Vagina (tissue), 2 donors: ENCODE measurements at places on chromosomes 3 and 15.

GRCh38 chr15:45331972-45332371 is 46.4 kb downstream of the GATM start:
- DNase-seq, result no peak

- DNase-seq, result no peak
These were observed 35.9 kb downstream of the HERC2 start for GRCh38 chr15:28286031-28286430.

GRCh38 chr3:5095886-5096285 is 26.2 kb upstream of the ARL8B start:
- no peak for DNase-seq

- DNase-seq, result no peak
These were observed 548.8 kb upstream of the MDFIC2 start for GRCh38 chr3:70861234-70861633.

DNA sequence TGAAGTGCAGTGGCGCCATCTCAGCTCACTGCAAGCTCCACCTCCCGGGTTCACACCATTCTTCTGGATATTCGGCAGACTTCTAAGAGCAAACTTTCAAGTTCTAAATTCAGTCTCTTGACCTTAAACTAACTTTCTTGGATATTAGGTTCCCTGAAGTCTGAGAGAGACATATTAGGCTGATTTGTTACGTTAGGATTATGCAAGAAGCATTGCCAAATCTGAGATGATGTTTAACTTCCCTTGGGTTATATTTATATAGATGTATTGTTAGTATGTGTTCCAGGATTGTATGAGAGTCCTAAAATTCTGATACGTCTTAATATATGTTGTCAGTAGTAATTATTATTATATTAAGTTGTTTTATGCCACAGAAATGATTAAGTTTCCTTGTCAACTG is 80.1 kb downstream of the SLC6A1 start:
- DNase-seq, result no peak

DNA sequence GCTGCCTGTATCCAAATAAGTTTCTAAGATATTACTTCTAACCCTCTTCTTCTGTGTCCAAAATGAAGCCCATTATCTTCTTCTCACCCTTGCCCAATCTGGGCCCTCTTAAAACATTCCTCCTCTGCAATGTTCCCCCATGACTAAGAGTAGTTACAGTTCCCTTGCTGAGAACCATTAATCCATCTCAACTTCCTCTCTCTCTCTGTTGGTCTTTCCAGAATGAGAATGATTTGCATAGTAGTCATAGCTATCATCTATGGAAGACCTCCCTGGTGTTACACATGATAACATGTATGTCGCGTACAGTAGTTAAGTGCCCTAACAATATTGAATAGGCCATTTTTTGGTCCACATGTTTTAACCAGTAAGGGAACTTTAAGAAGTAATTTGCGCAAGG is 177.9 kb downstream of the ANXA2 start:
- DNase-seq, result no peak

DNA sequence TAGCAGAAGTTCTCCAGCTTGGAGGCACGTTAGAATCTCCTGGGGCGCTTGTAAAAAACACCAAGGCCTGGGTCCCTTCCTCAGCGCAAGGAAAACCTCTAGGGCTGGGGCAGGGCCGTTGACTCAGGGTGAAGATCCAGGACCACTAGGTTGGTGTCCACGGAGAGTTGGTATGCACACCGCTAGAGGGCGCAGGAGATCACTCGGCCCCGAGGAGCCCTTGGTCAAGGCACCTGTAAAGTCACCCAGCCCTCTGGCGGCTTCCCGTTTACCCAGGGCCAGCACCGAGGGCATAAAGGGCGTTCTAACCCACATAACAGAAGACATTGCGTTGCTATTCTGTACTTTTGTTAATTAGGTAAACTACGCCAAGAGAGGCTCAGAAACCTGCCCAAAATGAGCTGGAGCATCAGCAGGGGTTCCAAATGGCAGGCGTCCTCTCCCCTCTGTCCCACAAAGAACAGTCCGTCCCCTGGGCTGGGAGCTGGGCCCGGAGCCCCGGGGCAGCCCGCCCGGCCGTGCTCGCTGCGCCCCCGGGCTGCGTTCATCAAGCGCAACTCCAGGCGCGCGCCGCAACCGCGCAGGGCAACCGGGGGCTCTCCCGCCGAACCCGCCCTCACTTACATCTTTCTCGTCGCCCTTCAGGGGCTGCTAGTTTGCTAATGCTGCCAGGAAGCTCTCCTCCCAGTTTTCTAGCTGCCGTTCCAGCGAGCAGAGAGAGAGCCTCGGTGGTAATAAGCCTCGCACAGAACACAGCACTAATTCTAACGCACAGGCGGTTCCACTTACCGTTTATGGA is 332.1 kb downstream of the ARRDC4 start:
- DNase-seq, result peak; percentile 77

- DNase-seq, result no peak
These were observed 36.6 kb upstream of the CHL1 start for GRCh38 chr3:159974-160373.

DNA sequence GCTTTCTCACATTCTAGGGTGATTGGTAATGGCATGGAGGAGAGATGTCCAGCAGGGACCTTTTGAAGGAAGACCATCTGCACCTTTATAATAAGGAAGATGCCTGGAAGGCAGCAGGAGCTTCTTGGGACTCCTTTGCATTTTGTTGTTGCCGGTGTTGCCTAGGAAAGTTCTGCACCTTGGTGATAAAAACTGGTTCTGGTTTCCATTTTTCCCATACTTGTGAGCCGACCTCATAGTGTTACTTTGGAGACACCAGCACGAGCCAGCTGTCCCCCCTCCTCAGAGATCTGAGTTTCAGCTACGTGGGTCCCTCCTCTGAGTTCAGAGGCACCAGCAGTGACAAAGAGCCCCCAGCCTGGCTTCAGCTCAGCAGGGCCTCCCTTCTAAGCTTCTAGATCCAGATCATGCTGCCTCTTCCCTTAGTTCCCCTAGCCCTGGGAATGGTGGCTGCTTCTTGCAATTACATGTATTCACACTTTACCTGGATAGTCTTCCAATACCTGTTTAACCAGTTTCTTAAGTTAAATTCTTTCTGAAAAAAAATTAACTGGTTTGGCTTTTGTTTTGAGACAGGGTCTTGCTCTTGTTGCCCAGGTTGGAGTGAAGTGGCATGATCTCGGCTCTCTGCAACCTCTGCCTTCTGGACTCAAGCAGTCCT is 18.0 kb upstream of the FSTL1 start:
- no peak for DNase-seq

DNA sequence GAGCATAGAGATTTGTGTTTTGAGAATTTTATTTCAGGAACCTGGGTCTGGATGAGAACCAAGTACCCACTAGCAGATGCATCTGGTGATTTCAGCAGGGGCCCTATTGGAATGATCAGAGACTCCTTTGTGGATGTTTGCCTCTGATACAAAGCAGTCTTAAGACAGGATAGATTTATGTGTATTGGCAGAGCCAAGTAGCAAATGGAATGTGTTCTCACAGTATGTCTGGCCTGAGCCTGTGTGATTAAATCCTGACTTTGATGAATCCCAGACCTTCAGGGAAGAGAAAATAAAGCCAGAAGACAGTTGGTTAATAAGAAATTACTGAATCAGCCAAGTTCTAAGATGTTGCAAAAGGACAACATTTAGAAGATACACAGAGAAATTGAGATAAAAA is 755.5 kb upstream of the SEMA6D start:
- DNase-seq, result no peak
